ENCODE measurements at places on chromosomes 12 and 14. TPM values are rescaled to one million over a fixed set of nuclear protein-coding genes. Genes with fewer than 3 reads are reported as not detected.
A peak's percentile ranks its signal among the peaks of the same experiment; 100 is the strongest.

DNA sequence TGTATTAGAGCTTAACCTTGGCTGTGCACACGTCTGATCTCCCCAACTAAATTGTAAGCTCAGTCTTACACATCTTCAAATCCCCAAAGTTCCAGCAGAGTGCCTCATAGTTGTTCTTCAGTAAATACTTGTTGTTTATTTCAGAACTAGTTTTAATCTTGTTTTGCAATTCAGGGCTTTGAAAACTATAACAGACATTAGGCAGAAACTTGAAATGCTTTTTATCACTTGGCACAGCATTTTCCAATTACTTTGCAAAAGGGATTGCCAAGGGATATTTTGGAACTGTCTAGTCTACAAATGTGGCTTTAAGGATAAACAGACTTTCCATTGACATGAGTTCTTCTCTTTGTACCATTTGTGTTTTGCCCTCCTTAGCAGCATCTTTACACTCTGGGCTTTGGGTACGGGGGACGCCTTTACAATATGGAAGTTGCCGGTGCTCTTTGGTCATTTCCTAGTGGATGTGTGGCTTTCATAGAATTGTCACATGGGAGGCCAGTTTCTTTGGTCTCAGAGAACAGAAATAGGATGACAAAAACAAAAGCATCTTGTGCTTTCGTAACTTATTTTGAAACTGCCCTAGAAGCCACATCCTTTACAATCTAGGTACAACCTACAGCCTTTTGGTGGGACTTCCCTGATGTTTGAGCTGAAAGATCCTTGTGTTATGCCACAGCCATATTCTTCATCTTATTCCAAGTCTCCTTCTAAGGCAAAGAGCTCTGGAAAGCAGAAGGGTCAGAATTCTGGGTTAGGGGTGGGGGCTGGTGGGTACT, 96.9 kb downstream of the NPAS3 start:
- no peaks in the 10 kb centered on the region for H3K4me1 ChIP-seq
- H3K27me3 ChIP-seq, result no peaks in the 10 kb centered on the region
- H3K4me3 ChIP-seq, result no peak overlapping the region
- H3K36me3 ChIP-seq, result no peaks in the 10 kb centered on the region
- no peak for DNase-seq

- H3K4me1 ChIP-seq, result peaks cover 1% of the 10 kb centered on the region
- DNase-seq, result no peak
- no peak overlapping the region for H3K27ac ChIP-seq
- H3K4me3 ChIP-seq, result no peak overlapping the region
- no peaks in the 10 kb centered on the region for H3K36me3 ChIP-seq
Measured at GRCh38 chr14:76967788-76968187, 60.7 kb downstream of the IRF2BPL start.

GRCh38 chr14:93788543-93789227, 400 bp upstream of the PRIMA1 start:
- no peaks in the 10 kb centered on the region for H3K36me3 ChIP-seq
- peak; percentile 50 for DNase-seq
- H3K27me3 ChIP-seq, result peaks cover 16% of the 10 kb centered on the region
- H3K4me3 ChIP-seq, result peak overlapping the region; percentile 63
- no peak overlapping the region for H3K27ac ChIP-seq

DNA sequence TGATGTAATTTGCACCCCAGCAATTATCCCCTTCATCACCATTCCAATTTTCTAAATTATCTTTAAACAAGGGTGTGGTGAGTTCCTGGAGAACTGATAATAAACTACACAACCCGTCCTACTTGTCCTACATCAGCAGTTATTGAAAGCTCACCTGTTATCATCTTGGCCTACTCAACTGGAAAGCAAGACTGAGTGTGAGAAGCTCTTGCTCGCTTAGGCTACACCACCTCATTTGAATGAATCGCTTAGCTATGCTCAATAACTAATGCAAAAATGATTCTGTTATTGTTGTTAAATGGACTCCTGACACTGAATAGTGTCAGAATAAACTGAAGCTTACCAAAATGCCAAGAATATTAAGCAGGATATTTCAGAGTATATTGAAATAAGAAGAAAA, 115.4 kb upstream of the BTG1 start:
- no peaks in the 10 kb centered on the region for H3K27me3 ChIP-seq
- peaks cover 6% of the 10 kb centered on the region for H3K4me1 ChIP-seq
- no peaks in the 10 kb centered on the region for H3K36me3 ChIP-seq
- H3K4me3 ChIP-seq, result no peak overlapping the region
- DNase-seq, result no peak

DDX11 gene
- 6.1 TPM for total RNA-seq

All from GM23248 (cell line).